ENCODE measurements at places on chromosomes 5 and 9. TPM values are rescaled to one million over a fixed set of nuclear protein-coding genes. Genes with fewer than 3 reads are reported as not detected.

The PLAC8L1 gene
- total RNA-seq: 0.87 TPM

The IFNK gene
- total RNA-seq: not detected

The TMEM245 gene
- total RNA-seq: 25.9 TPM

The CNTLN gene
- total RNA-seq: 0.73 TPM

The PTGR1 gene
- 1.0 TPM for total RNA-seq

The PCDHA6 gene
- total RNA-seq: not detected

The MEGF10 gene
- total RNA-seq: not detected

The ADAMTSL1 gene
- total RNA-seq: not detected

The CER1 gene
- not detected for total RNA-seq

The IGIP gene
- total RNA-seq: 2.9 TPM

The ANKRD55 gene
- total RNA-seq: 0.26 TPM

GRCh38 chr5:113084402-113085083, 107.9 kb downstream of the DCP2 start:
- DNase-seq: no peak

DNA sequence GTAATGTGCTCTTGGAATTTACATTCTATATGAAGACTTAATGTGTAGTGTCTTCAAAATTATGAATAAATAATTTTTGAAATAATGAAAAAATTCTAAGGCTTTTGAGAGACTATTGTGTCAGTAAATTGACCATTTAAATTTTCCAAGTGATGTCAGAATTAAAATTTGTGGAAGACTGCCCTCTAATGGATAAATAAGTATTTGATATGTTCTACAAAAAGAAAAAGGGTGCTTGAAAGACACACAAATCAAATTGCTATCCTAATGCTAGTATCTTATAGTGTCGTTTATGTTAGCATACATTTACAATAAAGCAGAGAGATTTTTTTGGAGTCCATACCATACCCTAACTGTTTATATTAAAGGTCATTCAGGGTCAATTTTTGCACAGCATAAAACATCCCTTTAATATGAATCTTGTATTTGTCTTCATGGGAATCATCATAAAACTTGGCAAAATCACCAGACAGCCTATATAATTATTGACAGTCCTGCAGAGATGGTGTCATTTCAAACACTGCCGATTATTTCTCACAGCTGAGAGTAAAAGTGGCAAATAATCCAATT, 120.8 kb upstream of the SLC27A6 start:
- DNase-seq: no peak

DNA sequence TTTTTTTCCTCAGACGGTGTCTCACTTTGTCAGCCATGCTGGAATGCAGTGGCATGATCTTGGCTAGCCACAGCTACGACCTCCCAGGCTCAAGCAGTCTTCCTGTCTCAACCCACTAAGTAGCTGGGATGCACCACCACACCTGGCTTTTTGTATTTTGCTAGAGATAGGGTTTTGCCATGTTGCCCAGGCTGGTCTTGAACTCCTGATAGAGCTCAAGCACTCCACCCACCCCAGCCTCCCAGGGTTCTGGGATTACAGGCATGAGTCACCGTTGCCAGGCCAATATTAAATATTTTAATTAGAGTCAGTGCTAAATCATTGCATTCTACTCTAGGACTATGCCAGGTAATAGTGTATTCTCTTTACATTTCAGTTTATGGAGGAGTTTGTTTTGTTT, 41.5 kb downstream of the UBE2R2 start:
- DNase-seq: no peak

GRCh38 chr9:84397822-84398221, 57.3 kb upstream of the SLC28A3 start:
- no peak for DNase-seq

DNA sequence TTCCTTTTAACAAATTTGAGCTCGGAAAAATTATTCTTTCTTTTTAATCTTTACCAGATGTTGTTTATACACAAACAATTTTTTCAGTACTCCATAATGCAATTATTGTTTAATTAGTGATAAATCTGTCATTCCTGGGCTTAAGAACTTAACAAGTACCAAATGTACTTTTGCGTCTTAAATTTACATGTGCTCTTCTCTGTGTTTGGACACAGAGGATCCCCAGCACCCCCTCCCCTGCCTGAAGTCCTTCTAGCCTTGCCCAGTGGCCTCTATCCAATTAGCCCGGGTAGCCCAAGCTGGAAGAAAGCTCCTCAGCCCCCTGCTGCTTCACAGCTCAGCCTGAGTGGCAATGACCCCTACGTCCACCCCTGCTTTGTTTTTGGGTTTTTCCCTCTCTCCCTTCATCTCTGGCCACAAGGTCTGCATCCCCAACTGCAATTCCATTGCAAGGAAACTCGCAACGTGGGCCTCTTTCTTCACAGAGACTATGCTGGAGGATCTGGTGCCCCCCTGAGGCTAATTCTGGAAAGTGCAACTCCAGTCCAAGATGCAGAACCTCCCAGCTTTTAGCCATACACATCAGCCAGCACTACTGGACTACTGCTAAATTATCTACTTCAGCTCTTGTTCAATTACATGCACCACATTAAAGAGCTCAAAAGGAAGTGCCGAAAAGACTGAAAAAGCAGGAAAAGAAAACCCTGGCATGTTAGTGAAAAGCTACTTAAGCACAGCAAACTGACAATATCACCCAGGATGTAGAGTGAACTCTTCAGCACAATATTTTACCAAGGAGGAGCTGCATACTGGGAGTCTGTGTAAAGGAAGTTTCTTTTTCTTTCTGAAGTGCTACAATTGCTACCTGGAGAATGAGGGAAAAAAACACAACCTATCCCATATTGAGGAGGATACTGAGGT, 186.2 kb downstream of the FANCC start:
- DNase-seq: peak; percentile 61

GRCh38 chr5:14138608-14139540, 4.3 kb upstream of the TRIO start:
- DNase-seq: no peak

DNA sequence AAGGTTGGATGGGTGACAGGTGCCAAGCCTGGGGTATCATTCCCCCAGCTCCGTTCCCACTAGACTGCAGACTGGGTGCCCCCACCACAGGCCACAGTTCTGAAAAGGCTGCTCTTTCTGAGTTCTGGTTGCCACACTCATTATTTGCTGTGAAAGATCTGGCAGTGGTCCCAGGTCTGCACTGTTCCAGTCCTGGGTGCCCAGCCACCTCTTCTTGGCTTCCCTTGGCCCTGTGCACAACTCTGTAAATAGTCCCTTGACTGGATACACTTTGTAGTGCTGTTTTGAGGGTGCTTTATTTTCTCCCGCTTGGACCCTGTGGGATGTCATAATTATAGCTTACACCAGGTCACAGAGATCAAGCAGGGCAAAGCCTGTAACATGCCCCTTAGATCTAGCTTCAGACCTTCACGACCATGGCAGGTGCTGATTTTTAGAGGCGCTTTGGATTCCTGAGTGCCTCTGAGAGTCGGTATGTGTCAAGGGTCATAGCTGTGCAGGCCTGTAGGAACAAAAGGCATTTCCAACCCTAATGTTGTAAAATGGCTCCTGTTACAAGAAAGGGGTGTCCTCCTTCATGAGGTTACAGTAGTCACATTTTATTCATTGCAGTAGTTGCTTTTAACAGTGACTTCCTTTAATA, 344.9 kb downstream of the ICE1 start:
- no peak for DNase-seq

DNA sequence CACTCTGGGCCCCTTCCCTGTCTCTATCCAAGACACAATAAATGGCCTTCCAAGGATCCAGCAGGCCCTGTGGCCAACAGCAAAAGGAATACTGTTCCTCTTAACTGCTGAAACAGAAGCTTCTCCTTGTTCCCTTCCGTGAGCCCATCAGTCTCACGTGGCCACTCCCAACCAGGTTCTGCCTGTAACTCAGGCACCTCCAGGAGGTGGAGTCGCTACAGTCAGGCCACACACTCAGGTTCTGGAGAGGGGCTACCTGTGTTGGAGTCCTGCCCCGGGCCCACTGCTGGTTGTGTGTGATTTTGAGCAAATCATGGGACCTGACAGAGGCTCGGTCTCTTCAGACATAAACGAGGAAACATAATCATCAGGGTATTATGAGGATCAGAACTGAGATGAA, 10.3 kb downstream of the FAT2 start:
- no peak for DNase-seq

GRCh38 chr9:122202111-122202510, 26.6 kb downstream of the LHX6 start:
- DNase-seq: no peak

GRCh38 chr5:17020678-17021601, 84.9 kb upstream of the MYO10 start:
- DNase-seq: no peak

GRCh38 chr5:11504886-11505193, 399.4 kb downstream of the CTNND2 start:
- no peak for DNase-seq

DNA sequence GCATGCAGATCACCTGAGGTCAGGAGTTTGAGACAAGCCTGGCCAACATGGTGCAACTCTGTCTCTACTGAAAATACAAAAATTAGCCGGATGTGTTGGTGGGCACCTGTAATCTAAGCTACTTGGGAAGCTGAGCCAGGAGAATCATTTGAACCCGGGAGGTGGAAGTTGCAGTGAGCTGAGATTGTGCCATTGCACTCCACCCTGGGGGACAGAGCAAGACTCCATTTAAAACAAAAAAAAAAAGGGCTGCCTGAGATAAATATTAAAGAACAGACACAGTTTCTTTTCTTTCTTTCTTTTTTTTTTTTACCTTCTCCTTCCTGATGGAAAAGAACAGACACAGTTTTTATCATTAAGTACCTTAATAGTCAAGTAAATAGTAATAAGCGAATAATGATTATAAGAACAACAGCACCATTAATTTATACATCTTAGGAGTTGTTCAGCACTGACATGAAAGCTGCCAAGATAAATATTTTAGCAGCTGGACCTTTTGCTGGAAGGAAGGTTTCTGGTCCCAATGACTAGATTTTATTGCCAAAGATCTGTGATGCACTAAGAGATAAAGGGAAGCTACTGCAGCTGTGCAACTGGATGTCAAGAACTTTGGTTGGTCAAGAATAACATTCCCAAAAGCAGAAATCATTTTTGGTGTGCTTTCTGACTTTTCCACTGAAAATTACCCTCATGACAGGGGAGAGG, 7.0 kb downstream of the CENPP start:
- no peak for DNase-seq

DNA sequence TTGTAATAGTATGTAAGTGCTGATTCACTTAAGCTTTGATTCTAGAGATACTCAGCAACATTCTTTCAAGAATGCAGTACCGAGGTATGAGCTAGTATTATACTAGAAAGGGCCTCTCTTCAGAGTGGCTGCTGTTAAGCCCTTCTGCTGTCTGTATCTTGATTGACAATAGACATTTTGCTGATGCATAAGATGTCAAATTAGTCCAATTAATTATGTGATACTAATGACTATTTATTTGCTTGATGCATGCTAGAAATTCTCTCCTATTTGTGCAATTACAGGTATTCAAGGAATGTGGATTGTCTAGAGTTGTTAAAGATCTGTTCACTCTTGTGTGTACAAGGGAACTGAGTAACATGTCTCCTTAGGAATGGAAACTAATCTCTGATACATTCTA, 92.3 kb upstream of the PTGER4 start:
- no peak for DNase-seq

- no peak for DNase-seq
These were observed 14.5 kb downstream of the CDKN2AIPNL start for GRCh38 chr5:134397196-134397595.

DNA sequence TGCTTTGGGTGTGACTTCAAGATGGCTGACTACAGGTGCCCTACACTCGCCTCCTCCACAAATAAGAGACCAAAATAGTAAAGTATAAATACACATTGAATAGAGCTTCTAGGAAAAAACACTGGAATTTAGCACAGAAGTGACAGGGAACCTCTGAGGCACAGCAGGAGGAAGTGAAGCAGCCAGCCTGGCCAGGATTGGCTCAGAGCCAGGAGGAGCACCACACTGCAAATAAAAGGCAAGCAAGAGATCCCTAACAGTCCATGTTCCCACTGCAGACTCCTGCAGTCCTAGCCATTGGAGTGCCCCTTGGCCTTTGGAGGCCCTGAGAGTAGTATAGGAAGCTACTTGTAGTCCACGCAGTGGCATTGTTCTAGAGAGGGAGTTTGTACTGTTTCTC, 186.7 kb upstream of the TLX3 start:
- DNase-seq: no peak

DNA sequence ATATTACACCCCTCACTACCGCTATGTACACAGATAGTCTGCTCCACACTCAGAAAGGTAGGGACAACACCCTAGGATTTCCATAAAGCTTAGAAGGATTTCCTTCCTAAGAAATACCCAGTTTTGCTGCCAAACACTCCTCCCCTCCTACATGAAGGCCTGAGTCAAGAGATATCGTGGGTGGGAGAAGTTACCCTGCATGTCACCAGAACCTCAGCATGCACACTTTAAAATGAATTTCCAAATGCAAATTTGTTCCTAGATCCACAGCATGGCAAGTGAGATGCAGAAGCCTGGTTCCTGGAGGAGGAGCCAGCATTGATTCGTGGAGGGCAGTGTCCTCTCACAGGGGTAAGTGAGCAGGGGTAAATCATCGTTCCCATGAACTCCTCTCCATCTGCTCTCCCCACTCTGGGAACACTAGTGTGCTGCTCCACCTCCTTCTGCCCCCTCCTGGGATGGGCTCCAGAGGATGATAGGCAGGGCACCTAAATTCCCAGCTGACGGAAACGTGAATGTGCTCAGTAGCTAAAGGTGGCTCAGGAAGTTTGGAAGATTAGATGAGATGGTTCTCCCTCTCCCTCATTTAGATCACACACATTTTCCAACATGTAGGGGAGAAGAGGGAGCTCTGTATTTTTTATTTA, 76.7 kb downstream of the PDE4D start:
- DNase-seq: no peak

GRCh38 chr5:93191035-93191817, 389.8 kb downstream of the NR2F1-AS1 start:
- DNase-seq: no peak

- no peak for DNase-seq
These were observed 16.8 kb downstream of the KLF4 start for GRCh38 chr9:107472581-107473340.

DNA sequence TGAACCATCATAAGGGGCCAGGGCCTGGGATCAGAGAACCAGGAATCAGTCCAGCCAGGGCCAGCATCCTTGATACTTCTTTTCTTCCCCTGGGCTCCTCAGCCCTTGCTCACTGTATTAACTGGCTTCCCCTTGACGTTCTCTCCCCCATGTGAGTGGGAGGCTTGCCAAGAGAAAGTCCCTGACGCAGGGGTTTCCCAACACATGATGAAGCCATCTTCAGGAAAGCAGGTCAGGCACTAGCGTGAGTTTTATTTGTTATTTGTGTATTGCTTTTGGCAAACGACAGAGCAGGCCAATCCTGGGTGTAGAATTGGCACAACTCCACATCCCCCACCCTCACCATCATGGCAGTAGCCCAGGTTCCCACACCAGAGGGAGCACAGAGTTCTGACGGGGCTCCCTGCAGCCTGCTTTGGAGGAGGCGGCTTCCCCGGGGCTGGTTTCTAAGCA, 165.5 kb upstream of the NFIL3 start:
- no peak for DNase-seq

DNA sequence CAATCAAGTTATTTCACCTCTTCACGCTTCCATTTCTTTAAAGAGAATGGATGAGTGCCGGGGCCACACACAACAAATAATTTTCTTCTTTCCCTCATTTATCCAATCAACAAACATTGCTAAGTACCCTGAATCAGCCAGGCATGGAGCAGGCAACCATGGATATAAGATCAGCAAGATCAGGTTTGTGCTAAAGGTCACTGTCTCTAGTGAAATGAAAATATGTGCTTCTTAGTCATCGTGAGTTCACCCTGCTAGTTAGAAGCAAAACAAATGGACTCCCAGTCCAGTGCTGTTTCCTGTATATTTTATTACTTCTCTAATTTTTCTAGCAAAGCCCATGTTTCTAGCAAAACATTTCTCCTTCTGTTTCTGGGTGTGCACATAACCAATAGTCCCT, 629.2 kb downstream of the BNC2 start:
- no peak for DNase-seq

Data from activated CD8-positive, alpha-beta memory T cell treated with anti-CD3 and anti-CD28 coated beads, Interleukin-2, amount 10 ng/mL, durations not matched to agents 7 days and 5 days (primary cell).